Stimulated activated CD8-positive, alpha-beta memory T cell treated with anti-CD3 and anti-CD28 coated beads, Interleukin-7, amount 100 ng/mL, for 1 hour (primary cell): ENCODE measurements at places on chromosomes 2 and 18.

DNA sequence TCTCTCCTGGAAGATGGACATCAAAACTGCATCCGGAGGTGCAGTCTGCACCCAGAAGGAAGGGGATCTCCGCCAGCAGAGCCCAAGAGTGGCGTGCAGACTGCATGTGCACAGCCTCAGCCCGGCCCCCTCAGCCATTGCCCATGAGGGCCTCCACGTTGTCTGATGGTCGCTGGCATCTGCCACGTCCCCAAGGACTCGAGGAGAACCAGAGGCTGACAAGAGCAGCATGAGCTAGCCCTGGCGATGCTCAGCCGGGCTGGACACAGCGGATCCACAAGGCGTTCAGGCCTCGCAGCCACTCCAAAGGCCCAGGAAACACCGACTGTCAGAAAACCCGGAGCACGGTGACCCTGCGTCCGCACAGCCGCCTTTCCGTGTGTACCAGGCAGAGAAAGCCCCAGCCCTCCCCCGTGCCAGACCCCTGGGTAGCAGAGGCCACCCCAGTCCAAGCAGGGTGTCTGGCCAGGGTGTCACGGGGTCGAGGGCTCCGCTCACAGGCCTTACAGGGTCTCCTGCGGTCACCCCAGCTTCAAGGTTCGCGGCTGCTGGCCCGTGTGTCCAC, 48.3 kb downstream of the SLC66A2 start:
- no peak for DNase-seq

DNA sequence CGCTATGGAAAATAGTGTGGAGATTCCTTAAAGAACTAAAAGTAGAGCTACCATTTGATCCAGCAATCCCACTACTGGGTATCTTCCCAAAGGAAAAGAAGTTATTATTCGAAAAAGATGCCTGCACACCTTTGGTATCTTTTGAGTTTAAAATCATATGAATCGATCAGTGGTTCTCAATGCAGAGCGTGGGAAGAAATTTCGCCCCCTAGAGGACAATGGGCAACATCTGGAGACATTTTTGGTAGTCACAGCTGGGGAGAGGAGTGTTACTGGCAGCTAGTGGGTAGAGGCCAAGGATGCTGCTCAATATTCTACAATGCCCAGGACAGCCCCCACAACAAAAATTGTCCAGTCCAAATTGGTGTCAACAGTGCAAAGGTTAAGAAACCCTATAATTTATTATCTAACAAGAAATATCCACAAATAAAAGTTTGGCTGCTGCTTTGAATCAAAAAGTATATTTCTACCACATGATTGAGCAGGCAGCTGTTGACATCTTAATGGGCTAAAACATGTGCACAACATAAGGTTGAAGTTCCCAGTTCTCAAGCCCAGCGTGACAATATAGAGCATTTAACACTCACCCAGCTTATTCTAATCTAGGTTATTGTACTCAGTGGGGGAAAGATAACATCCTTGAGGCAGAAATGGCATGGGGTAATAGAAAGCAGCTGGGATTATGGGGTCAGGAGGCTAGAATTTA, 425.7 kb downstream of the LRATD1 start:
- DNase-seq: no peak

- DNase-seq: no peak
Measured at GRCh38 chr2:224870341-224870740, 154.2 kb upstream of the CCDC195 start.

DNA sequence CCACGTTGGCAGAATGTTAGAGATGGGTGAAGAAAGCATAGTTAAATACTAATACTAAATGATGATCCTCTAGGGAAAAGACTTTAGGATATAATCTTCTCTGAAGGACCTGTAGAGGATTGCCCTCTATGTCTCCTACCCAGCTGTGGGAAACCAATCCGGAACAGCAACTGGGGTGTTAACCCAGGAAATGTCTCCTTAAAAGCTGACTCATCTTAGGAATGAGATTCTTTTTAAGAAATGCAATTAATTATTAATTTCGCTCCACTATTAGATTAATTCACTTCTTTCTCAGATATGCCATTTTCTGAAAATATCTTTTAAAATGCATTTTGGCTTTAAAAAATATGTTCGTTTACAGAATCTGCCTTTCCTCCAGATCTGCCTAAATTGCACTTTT, 7.4 kb downstream of the SCN3A start:
- no peak for DNase-seq

DNA sequence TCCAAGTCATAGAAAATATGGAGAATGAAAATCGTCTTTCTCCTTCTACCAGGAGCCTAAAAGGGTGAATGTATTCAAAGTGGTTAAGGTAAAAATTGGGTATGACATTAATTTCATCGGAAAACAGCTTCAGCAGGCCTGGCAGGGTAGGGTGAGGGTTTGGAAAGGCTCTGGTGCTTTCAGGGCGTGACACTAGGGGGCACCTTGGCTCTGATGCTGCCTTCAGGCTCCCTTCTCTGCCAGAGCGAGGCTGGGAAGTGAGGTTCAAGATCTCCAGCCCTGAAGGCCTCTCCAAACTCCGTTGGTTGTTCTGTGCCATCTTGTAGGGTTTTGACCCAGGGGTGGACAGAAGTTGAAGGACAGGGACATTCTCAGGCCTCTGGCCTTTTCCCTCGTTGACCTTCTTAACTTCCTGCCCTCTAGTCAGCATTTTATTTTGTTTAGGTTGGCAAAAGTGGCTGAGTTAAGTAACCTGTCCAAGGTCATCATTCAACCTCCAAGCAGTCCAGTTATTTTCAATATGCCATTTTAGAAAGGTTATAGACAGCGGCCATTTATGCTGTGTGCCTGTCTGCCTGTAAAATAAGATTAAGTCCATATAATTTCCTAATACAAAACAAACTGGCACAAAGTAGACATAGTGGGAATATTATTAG, 40.3 kb downstream of the EML6 start:
- no peak for DNase-seq

GRCh38 chr2:156380117-156380645, 47.7 kb upstream of the NR4A2 start:
- DNase-seq: no peak

GRCh38 chr2:120863661-120864320, 128.1 kb downstream of the GLI2 start:
- DNase-seq: no peak

- DNase-seq: no peak
Measured at GRCh38 chr2:187658952-187659525, 104.8 kb upstream of the TFPI start.

DNA sequence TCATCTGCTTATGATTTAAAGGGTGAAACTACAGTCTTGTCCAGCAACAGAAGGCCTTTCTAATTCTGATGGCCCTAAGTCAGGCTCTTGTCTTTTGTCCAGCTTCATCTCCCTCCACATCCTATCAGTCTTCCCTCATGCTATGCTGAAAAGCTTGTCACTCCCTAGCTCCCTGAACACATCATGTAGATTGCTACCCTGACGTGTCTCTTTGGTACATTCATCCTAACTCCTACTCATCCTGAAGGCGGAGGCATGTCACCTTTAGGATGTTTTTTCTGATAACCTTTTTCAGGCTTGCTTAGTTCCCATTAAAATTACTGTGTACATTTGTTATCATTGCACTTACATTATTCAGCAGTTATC, 78.4 kb upstream of the ARL5A start:
- no peak for DNase-seq

- no peak for DNase-seq
Measured at GRCh38 chr18:3645384-3646156, 195.6 kb downstream of the TGIF1 start.

- no peak for DNase-seq
Measured at GRCh38 chr2:180707884-180708205, 272.6 kb upstream of the UBE2E3 start.
